HepG2 (cell line): ENCODE measurements at places on chromosomes 16 and 17. TPM values are rescaled to one million over a fixed set of nuclear protein-coding genes. Genes with fewer than 3 reads are reported as not detected.

Gene RGS9
- total RNA-seq = 0.44 and 0.66 TPM in 2 replicates

Gene TMC8
- total RNA-seq = 0.08 and 0.53 TPM in 2 replicates

Gene TNFSF13
- 1.7 and 2.5 TPM in 2 replicates for total RNA-seq

GRCh38 chr16:81567987-81568748 lies 123.6 kb downstream of the CMIP start:
- no peak overlapping the region; the same call in 1 of the 2 replicates for H3K4me3 ChIP-seq
- peak overlapping the region; percentile 25 for H3K27ac ChIP-seq
- H3K4me1 ChIP-seq = peaks cover 66% of the 10 kb centered on the region
- peak; percentile 74 for DNase-seq
- peaks cover 8% of the 10 kb centered on the region; the same call in 1 of the 2 replicates for H3K36me3 ChIP-seq

GRCh38 chr17:8372422-8372821 lies 4.1 kb downstream of the KRABD2 start:
- H3K4me1 ChIP-seq = peaks cover 18% of the 10 kb centered on the region
- no peak overlapping the region for H3K27ac ChIP-seq
- no peak for DNase-seq
- no peak overlapping the region for H3K4me3 ChIP-seq
- H3K36me3 ChIP-seq = peaks cover 3% of the 10 kb centered on the region
- H3K27me3 ChIP-seq = peaks cover 3% of the 10 kb centered on the region; the same call in 1 of the 3 replicates

DNA sequence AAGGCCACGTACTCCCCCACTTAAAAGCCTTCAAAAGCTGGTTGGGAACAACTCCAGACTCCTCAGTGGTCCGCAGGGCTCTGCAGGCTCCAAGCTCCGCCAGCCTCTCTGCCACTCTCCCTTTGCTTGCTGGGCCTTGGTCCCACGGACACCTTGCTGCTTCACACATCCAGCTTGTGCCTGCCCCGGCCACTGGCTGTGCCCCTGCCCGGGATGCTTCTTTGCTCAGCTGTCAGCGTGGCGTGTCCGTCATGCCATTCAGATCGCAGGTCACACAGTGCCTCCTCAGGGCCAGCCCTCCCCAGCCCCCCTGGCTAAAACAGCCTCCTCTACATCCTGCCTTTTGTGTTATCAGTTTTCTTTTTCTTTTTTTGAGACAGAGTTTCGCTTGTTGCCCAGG lies 11.8 kb downstream of the ASPHD1 start:
- no peak for DNase-seq
- no peaks in the 10 kb centered on the region for H3K27me3 ChIP-seq
- H3K4me1 ChIP-seq = peaks cover 19% of the 10 kb centered on the region
- no peak overlapping the region for H3K27ac ChIP-seq
- no peak overlapping the region for H3K4me3 ChIP-seq

- H3K4me1 ChIP-seq = peaks cover 32% of the 10 kb centered on the region
- no peak overlapping the region for H3K27ac ChIP-seq
- no peak for DNase-seq
- peaks cover 71% of the 10 kb centered on the region for H3K36me3 ChIP-seq
Observed at GRCh38 chr17:2703181-2703580, 8.4 kb downstream of the CLUH start.

- no peaks in the 10 kb centered on the region for H3K36me3 ChIP-seq
- H3K4me3 ChIP-seq = no peak overlapping the region; the same call in 1 of the 2 replicates
- H3K27ac ChIP-seq = no peak overlapping the region
- DNase-seq = peak; percentile 50
- H3K4me1 ChIP-seq = peaks cover 75% of the 10 kb centered on the region
- H3K27me3 ChIP-seq = peaks cover 11% of the 10 kb centered on the region
Observed at GRCh38 chr17:76517638-76518038, 16.4 kb upstream of the RHBDF2 start.

- peak; percentile 29 for DNase-seq
- H3K27me3 ChIP-seq = peaks cover 2% of the 10 kb centered on the region; the same call in 1 of the 2 replicates
- peaks cover 62% of the 10 kb centered on the region for H3K4me1 ChIP-seq
- peaks cover 4% of the 10 kb centered on the region; the same call in 1 of the 2 replicates for H3K36me3 ChIP-seq
- H3K4me3 ChIP-seq = peak overlapping the region; percentile 63
Observed at GRCh38 chr16:77273-77806, 685 bp upstream of the MPG start.

- H3K27ac ChIP-seq = no peak overlapping the region
- no peak overlapping the region for H3K4me3 ChIP-seq
- H3K27me3 ChIP-seq = no peaks in the 10 kb centered on the region
- no peaks in the 10 kb centered on the region for H3K36me3 ChIP-seq
Observed at GRCh38 chr16:60107437-60107836, 1373.3 kb upstream of the GOT2 start.
